ENCODE measurements at places on chromosomes 3 and 15.

- DNase-seq, result no peak
Measured at GRCh38 chr3:116950301-116951055, 240.9 kb downstream of the TUSC7 start.

- no peak for DNase-seq
Measured at GRCh38 chr15:40338921-40339620, 1.7 kb downstream of the CCDC9B start.

- no peak for DNase-seq
Measured at GRCh38 chr15:62445244-62445643, 280.2 kb upstream of the C2CD4B start.

DNA sequence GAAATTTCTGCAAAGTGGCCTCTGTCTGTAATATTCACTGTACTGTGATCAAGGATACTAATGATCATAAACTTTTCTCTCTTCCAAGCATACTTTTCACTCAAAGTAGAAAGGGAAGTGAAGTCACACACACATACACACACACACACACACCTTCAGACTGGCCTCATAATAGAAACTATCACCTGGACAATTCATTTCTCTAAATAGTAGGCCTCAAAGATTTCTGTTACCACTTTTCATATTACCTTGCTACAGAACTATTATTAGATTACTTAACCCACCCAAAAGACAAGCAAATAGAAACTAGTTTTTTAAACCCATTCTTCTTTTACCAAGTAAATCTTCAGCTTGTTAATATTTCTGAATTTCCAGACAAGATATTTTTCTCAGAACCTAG lies 12.2 kb downstream of the CPB1 start:
- no peak for DNase-seq

- peak; percentile 53 for DNase-seq
Measured at GRCh38 chr3:112013058-112013783, 14.5 kb downstream of the TAGLN3 start.

- DNase-seq, result peak; percentile 9
Measured at GRCh38 chr15:73936181-73936580, 9.9 kb downstream of the LOXL1 start.

DNA sequence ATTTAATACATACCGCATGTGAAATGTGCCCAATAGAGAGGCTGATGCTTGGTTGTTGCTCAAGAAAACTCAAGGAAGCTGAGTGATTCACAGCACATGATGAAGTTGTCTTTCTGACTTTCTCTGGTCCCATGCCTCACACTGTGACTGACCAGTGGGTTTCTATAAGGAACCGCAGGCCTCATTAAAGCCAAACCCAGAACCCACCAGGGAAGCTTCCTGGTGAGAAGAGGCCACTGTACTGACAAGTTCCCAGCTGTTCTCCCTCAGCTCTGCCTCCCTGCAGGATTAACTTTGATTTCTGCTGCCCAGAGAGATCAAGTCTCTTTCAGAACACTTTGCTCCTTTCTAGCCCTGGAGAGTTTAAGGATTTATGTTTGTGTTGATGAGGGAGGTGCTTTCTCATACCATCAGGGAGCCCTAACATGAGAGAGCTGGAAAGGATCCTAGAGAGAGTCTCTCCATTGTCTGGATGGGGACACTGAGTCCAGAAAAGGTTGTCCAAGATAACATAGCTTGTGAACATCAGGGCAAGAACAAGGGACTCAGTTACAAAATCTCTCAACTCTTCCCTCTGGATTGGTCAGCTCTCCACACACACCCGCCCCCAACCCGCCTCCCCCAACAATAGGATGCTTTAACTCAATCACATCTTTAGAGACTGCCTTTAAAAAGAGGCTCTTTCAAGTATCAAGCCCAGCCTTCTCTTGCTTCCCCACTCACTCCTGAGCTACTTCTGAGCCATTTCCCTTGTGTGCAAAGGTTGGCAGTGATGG lies 303.2 kb upstream of the TLE3 start:
- DNase-seq, result peak; percentile 58

- peak; percentile 79 for DNase-seq
Measured at GRCh38 chr3:31253782-31254181, 278.9 kb upstream of the STT3B start.

All from MV-4-11 (cell line).